Suprapubic skin (tissue), 4 donors: ENCODE measurements at places on chromosomes 13 and 19. TPM values are rescaled to one million over a fixed set of nuclear protein-coding genes. Genes with fewer than 3 reads are reported as not detected.

IGSF23 gene
- not detected for total RNA-seq

- DNase-seq, result no peak
Observed at GRCh38 chr19:36110487-36111199, at the start of gene OVOL3. Gene OVOL3 (plus strand): TSS chr19:36111143. CDS start chr19:36111203, 60 bp downstream.

ANGPTL4 gene
- 15.3 TPM for total RNA-seq

DNA sequence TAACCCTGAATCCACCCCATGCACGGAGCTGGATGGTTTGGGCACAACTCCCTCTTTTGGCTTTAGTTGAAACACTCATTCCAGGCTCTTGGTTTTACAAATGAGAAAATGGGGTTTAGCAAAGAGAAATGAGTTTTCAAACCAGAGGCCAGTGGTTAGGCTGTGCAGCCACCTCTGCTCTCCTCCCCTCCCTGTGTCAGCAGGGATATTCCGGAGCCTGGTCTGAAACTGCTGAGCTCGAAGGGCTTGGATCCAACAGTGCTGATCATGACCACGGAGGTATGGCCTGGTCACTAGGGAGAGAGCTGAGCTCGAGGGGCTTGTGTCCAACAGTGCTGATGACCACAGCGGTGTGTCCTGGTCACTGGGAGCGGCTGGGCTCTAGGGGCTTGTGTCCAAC, 41.5 kb downstream of the ZNF787 start:
- DNase-seq, result no peak

ZNF653 gene
- total RNA-seq, result 19.1 TPM

DNA sequence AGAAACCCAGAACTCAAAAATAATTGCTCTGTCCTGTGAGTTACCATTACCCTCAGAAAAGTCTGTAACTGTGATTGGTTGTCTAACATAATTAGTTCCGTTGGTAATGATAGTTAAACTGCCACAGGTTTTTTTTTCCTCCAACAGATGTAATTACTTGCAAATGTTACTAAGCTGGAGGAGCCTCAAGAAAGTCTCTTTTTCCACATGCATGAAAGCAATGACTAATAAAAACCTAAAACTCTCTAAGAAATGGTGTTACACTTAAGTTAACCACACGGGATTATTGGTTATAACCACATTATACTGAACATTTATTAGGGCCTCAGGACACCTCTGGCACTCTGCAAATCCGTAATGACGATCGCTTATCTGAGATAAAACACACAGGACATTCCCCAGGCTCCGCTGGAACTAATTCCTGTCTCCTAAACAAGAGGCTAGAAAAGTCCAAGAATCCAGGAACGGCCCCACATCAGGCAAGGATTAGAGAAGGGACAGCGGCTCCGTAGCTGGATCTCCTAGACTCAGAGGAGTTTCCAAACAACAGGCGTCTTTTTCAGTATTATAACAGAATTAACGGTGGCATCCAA, 753 bp downstream of the ZNF235 start:
- no peak for DNase-seq
